NCI-H1436 treated with DMSO at 0.1 percent for 48 hours (cell line): ENCODE measurements at places on chromosomes 5 and 9.

DNA sequence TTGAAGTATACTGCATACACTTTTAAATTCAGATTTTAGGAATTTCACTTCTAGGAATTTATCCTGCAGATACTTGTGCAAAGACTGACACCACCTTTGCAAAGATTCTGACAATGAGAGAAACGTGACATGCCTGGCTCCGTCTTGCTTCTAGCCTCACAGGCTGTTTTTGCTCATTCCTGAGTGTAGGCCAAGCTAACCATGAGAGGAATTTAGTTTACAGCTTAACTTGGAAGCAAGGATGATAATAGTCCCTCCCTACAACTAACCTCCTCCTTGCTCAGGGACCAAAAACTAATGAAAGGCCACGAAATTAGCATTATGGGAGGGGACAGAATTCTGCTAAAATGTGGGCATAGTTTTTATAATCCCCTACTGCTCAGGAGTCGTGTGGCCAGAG lies 31.1 kb downstream of the C5orf22 start:
- DNase-seq = no peak

- no peak for DNase-seq
Measured at GRCh38 chr9:23123048-23123632, 676.5 kb downstream of the DMRTA1 start.

- DNase-seq = no peak
Measured at GRCh38 chr9:131482343-131483006, 20.2 kb upstream of the POMT1 start.

- DNase-seq = no peak
Measured at GRCh38 chr9:112002847-112003457, 106.3 kb downstream of the UGCG start.

GRCh38 chr9:134789168-134789567 lies 91.4 kb upstream of the FCN2 start:
- no peak for DNase-seq

DNA sequence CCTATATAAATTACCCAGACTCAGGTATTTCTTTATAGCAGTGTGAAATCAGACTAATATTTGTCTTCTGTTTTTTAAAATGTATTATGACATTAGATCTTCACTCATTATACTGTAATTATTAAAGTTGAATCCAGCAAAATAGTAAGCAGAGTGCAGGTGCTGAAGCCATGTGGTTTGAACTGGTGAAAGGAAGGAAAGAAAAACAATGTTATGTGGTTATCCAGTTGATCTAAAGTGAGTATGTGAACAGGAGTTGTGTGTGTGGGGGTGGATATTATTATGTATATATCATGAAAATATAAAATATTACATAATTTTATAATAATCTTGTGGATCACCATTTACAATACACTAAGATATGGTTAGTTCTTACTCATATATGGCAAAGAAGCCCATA lies 593.7 kb downstream of the SEMA5A start:
- DNase-seq = no peak

DNA sequence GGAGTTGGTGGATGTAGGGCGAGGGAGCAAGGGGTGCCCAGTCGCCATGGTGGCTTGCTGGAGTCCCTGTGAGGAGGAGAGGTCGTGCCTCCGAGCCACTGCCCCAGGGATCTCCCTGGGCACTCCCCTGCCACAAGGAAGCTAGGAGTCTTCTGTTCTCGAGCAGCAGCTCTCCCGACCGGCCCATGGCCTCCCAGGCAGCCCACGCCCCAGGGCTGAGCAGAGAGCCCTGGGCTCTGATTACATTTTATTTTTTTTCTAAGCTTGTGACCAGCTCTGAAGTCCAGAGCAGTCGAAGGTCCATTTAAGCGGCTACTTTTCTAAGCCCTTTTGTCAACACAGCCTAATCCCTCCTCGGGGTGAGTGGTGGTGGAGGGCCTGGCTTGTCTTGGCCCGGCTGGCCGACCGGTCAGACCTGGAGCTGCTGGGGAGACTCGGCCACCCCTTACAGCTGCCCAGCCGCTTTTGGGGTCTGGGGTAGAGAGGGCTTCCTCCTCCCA lies 2.1 kb downstream of the RXRA start:
- DNase-seq = no peak

DNA sequence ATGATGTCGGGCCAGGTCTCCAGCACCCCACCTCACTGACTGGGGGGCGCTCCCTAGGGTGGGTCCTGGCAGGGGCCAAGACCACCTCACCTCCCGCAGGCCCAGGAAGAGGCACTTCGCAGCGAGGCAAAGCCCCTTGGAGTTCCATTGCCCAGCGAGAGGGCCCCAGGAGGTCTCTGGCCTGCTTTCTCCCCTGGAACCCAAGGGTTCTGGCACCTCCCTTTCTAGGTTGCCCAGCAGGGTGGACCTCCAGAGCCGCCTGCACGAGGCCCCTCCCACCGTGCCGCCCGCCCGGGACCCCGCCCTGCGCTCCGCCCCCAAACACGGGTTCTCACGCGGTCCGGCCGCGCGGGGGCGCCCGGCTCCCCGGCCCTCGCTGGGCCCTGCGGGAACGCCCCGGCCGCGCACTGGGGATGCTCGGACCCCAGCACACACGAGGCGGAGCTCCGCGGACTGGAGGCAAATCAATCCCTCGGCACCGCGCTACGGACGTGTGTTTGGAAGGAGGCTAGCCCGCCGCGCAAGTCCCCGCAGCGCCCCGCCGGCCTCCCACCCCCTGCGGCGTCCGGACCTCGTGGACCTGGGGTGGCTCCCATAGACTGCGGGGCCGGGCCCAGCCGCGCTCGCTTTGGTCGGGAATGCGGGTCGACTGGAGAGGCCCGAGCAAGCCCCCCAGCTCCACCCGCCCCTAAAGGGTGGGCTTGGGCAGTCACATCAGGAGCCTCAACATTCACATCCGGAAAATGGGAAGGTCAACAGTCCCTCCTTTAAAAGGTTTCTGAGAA lies 99.5 kb upstream of the LMX1B start:
- no peak for DNase-seq
